Stimulated activated CD8-positive, alpha-beta memory T cell treated with anti-CD3 and anti-CD28 coated beads, Interleukin-2, amount 100 ng/mL, for 1 hour (primary cell): ENCODE measurements at places on chromosomes 2 and 18.

GRCh38 chr2:148517822-148518221, 126.7 kb upstream of the EPC2 start:
- DNase-seq, result no peak

GRCh38 chr2:220787251-220787650, 784.9 kb downstream of the EPHA4 start:
- no peak for DNase-seq

DNA sequence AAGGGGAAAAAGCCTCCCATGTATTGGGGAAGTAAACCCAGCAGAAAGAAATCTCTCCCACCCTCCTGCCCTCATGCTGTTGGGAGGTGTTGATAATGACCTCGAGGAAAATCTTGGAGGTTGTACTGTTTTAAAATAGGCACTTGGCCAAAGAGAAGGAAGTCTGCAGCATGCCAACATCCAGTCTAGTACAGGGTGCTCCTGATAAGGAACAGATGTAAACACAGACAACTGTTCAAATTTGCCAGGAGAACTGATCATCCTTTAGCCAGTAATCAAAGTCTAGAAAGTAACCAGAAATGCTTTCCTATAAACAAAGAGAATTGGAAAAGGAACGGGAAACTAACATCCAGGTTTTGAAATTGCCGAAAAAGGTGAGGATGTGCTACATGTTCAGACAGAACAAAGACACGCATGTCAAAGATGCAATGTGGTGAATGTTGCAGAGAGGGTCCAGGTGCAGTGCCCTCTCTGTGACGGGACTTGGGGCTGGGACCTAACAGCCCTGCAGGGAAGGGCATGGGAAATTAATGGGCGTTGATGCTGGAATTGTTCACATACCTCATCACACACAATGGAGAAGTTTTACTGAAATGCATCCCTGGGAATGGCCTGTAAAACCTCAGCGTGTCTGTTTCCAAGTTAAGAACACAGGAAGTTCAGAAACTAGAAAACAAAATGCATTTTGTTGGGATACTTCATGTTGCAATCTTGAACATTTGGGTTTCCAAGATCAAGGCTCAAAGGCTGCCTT, 125.7 kb upstream of the RND3 start:
- no peak for DNase-seq

- DNase-seq, result no peak
Observed at GRCh38 chr2:9756692-9757250, 86.5 kb upstream of the TAF1B start.

DNA sequence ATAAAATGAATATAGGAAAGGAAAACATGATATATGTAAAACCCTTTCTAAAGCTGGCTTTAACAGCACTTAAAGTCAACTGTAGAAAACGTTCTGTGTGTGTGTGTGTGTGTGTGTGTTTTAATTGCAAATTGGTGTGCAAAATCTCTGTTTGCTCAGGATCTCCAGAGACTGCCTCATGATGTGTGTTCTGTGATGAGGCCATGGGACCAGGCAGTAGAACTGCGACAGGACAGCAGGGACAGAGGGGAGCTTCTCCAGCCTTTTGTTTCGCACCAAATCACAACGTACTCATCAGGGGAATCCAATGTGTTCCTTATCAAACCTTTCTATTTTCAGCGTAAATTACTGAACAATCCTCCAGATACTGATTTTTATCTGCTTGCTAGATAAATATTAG, 66.7 kb downstream of the NXPH2 start:
- DNase-seq, result no peak

- no peak for DNase-seq
Observed at GRCh38 chr18:28177828-28178635, 1.1 kb upstream of the CDH2 start.

DNA sequence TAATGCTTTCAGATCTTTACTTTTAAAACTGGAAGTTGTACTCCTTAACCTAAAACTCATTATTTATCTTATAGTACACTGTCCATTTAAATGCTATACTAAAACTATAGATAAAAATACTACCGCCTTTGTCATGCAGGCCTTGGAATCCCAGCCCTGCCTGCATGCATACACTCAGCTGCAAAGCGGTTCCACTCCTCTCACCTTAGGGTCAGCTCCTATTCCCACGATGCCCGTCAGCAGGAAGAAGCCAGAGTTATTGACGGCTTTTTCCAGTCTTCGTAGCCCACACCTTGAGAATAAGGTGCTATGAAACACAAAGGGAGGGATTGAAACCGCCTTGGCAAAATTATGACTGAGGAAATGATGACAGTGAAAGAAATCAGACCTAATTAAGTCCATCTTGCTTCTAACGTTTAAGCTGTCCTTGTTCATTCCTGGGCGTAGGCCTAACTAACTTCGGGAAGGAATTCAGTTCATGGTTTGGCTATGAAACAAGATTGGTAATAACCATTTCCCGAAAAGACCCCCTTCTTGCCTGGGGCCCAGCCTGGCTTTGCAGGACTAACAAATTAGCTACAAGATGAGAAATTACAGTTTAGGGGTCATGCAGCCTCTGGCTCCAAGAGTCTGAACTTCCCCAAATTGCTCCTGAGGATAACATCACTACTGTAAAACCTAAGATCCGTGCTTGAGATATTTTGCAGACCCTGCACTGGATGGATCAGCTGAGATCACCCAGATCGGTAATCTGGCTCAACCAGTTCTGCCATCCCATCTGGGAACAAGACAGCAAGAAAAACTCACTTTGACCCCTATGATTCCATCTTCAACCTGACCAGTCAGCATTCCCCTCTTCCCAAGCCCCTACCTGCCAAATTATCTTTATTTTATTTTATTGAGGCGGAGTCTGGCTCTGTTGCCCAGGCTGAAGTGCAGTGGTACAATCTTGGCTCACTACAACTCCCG, 17.1 kb downstream of the EPB41L5 start:
- no peak for DNase-seq

DNA sequence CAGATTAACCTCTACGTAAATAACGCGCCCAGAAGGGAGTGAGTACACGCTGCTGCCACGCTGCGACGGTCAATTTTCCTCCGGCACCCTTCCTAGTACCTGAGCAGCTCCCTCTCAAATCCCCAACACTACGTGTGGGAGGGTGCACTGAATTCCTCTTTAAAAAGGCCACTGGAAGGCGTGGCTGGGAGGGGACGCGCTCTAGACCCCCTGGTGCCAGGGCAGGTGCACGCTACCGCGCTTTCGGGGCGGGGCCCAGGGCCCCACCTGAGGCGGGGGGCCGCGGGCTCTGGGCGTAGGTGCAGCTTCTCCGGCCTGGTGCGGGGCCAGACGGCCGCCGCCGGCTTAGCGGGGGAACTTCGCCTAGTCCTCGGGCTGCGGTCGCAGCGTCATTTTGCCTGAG, 668 bp upstream of the ANKRD12 start:
- no peak for DNase-seq

DNA sequence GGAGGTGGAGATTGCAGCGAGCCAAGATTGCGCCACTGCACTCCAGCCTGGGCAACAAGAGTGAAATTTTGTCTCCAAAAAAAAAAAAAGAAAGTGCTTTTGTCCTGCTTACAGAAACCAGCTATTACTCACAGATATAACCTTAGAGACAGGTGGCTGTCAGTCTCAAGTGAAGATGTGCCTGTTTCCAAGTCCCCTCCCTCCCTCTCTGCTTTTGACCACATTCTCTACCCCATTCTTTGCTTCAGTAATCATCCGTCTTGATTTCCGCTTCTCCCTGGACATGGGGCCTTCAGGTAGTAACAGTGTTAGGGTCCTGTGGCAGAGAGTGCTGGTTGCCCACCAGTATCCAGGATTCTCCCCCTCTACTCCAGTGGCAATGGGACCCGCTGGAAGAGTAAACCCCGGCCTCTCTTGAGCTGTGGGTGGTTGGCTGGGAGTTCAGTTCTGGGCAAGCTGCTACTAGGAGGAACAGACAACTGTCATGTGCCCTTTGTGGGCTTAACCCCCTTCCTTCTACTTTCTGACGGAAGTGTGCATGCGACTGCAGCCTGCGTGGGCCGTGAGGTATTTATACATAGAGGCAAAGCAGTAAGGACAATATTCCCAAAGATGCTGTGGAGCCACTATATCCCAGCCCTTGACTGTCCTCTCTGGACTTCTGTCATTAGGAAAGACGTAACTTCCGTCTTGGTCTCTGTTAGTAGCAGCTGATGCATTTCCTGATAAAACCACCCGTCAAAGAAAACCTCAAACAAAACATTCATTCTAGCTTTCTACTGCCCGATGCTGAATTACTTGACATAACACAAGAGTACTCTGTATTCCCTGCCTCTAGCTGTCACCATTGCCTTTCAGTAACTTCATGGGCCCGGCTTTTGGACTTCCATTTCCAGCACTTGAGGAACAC, 17.8 kb downstream of the PDCL3 start:
- DNase-seq, result peak; percentile 19

GRCh38 chr18:10057894-10058791, 144.3 kb downstream of the VAPA start:
- no peak for DNase-seq

GRCh38 chr2:199798831-199799580, 52.0 kb downstream of the FTCDNL1 start:
- no peak for DNase-seq

DNA sequence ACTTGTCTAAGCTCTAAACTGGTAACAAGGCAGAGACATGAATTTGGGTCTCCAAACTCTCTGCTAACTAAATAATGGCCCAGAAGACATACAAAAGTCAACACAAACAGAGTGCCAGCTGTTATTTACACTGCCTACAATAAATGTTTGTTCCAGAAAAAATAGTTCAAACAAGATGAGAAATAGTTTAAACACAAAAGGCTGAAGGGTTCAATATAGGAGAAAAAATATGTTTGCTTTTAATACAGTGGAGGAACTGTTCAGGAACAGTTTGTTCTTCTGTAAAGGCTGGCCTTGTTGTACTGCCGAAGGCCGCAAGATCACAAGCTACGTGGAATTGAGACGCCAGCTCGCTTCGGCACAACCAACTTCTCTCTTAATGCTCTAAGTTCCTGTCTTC, 74.6 kb downstream of the AFF3 start:
- DNase-seq, result no peak

GRCh38 chr2:220585241-220585640, 957.8 kb downstream of the SLC4A3 start:
- DNase-seq, result no peak

DNA sequence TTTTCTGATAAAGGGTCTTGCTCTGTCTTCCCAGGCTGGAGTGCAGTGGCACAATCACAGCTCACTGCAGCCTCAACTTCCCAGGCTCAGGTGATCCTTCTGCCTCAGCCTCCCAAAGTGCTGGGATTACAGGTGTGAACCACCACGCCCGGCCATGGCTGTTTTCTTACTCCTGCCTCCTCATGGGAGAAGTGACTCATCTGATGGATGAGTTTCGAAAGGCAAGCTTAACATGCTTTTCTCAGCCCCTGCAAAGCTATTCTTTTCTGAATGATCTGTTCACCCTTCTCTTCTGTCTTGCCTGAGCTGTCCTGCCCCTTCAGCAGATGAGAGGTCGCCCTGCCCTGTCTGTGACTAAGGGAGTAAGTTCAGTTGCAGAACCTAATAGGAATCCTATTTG, 929 bp upstream of the CREG2 start:
- no peak for DNase-seq

DNA sequence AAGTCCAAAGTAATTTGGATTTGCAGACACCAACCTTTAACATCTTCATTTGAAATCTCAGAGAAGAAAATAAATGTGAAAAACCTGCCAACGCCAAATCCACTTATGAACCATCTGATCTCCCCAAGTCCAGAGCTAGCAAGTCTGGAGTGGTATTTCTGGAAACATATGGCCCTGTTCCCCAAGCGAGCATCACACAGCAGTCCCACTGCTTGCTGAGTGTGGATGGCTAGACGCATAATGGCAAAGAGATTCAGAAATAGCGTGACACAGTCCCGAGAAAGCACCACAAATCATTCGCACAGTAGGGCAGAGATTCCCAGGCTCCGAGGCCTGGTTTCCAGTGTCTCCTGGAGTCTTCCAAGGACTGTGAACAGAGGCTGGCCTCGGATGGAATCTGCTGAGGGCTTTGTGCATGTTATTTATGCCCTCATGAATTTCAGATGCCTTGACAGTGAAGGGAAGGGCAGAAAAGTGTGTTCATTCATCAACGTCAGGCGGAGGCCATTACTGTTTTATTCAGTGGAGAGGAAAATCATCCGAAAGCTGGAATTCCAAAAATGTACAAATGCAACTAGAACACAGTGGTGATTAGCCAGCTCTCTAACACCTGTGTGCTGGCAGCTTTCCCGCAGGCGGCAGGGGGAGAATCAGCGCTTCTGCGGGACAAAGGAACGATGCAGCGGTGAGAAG, 417.0 kb downstream of the EIPR1 start:
- DNase-seq, result no peak

GRCh38 chr2:222526480-222527277, 102.3 kb downstream of the SGPP2 start:
- no peak for DNase-seq

DNA sequence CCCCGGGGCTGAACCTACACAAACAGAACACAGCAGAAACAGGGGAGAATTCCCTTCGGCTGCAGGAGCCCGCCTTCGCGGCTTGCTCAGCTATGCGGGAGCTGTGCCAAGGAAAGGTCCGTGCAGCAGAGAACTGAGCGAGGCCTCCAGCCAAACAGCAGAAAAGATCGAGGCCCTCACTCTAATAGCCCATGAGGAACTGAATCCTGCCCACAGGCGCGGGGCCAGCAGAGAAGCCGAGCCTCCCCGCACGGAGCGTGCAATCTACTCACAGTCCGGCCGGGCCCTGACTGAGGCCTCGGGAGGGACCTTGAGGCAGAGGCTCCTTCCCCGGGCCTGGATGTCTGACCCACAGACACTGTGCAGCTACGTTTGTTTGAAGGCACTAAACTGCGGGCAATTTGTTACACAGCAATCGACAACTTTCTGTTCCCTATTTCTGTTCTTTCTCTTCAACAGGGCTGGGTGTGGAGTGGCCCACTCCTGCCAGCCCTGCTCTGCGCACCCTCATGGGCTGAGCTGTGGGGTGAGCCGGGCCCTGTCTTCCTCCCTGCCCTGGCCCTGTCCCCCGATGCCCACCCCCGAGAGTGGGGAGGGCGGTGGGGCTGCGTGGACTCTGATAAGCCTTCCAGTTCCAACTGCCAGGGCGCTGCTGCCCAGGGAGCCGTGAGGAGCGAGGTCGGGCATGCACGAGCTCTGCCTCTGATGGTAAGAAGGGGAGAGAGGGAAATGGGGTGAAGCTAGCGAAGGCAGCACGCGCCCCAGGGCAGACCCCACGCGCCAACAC, 13.7 kb downstream of the HES6 start:
- no peak for DNase-seq

- DNase-seq, result no peak
Observed at GRCh38 chr2:127048618-127048935, 58.4 kb downstream of the BIN1 start.

GRCh38 chr2:179890666-179891065, 29.3 kb upstream of the ZNF385B start:
- no peak for DNase-seq

- DNase-seq, result no peak
Observed at GRCh38 chr18:74694436-74694835, 96.8 kb downstream of the ZNF407 start.

- no peak for DNase-seq
Observed at GRCh38 chr18:58853561-58853960, 11.1 kb upstream of the ZNF532 start.

GRCh38 chr18:47313901-47314300, 62.4 kb upstream of the SKOR2 start:
- DNase-seq, result no peak
